ENCODE measurements at places on chromosomes 6 and 20.

DNA sequence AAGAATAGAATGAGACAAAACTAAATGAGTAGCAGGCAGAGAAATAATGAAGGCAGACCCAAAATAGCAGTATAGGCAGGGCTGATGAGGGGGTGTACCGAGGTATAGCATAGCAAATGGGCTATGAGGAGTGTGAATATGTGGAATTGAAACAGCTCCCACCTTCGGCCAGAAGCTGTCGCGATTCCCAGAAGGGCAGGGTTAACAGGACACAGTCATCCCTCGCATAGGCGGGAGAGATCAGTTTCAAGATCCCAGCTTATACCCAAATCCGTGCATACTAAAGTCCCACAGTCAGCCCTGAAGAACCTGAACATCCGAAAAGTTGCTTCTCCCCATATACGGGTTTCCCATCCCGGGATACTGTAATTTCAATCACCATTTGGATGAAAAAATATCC is 82.7 kb downstream of the PTPRK start:
- no peak for DNase-seq

DNA sequence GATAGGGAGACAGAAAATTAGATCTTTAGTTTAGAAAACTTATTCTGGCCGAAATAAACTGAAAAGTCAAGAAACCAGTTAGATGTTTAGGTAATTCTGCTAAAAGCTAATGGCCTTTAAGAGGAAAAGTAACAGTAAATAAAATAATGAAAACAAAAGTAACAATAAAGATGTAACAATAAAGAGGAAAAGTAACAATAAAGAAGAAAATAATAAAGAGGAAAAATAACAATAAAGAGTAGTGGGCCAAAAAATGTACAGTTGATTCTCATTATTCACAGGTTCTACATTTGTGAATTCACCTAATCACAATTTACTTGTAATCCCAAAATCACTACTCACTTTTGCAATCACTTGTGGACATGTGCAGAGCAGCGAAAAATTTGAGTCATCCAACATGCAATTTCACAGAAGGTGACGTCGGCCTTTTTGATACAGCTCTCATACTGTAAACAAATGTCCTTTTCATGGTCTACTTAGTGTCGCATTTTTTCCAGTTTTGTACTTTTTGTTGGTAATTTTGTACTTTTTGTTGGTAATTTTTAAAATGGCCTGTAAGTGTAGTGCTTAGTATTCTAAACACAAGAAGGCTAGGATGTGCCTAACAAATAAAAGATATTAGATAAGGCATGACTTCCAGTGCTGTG is 24.0 kb downstream of the HBS1L start:
- DNase-seq = no peak

DNA sequence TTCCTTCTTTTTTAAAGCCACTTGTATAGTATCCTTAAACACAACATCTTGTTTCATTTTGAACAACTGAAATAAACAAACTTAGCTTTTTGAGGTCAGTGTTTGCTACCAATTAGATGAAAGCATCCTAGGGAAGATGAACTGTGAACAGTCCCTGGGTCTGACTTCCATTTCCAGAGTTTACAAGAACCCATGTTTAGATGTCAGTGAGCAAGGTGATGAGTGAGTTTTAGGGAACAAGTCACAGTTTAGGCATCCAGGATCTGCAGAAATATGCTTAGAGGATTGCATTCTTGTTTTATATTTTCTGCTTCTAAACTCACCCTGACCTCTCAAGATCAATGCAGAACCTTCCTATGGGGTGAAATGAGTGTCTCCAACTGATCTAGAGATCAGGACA is 3.0 kb downstream of the ZC2HC1B start:
- DNase-seq = no peak

GRCh38 chr6:43434001-43434840 is 6.9 kb downstream of the ABCC10 start:
- DNase-seq = no peak

DNA sequence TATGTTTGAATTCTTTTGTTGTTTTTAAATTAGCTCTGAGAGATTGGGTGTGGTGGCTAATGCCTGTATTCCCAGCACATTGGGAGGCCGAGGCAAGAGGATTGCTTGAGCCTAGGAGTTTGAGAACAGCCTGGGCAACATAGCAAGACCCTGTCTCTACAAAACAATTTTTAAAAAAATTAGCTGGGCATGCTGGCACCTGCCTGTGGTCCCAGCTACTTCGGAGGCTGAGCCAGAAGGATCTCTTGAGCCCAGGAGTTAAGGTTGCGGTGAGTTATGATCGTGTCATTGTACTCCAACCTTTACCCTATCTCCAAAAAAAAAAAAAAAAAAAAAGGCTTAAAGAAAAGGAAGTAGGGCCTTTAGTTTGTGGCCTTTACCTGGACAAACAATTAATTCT is 22.9 kb downstream of the DHX35 start:
- no peak for DNase-seq

- peak; percentile 11 for DNase-seq
Measured at GRCh38 chr6:149905911-149906371, 8.0 kb upstream of the RAET1E start.

DNA sequence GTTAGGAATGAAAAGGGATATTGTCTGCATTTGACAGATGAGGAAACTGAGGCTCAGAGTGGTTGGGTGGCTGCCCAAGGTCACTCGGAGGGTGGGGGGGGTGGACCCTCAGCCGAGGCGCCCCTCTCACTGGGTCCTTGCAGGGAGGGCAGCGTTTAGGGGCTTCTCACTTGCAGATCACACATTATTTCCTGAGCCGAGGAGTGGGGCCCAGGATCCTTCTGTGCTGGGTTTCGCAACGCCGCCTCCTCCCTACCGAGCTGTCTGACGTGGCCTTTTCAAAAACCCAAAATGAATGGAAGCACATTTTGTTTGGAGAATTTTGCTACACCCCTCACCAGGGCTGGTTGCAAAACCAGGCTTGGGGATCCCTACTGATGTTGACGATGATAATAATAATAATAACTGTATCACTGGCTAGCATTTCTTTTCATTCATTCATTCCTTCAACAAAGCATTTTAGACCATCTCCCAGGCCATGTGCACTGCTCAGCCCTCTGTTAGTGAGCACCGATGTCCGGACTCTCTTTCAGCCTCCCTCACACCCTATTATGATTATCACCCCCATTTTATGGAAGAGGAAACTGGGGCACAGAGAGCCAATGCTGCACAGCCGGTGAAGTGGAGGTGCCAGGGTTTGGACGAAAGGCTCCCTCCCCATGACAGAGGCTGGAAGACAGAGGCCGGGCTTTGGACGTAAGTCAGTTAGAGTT is 5.2 kb downstream of the DLGAP4 start:
- DNase-seq = no peak

GRCh38 chr6:144578385-144579350 is 293.5 kb downstream of the UTRN start:
- DNase-seq = no peak

GRCh38 chr20:7695051-7695495 is 245.2 kb downstream of the HAO1 start:
- DNase-seq = no peak

GRCh38 chr6:168158980-168159349 is 80.0 kb upstream of the FRMD1 start:
- DNase-seq = no peak

GRCh38 chr6:156280065-156280464 is 497.1 kb upstream of the ARID1B start:
- DNase-seq = peak; percentile 78

DNA sequence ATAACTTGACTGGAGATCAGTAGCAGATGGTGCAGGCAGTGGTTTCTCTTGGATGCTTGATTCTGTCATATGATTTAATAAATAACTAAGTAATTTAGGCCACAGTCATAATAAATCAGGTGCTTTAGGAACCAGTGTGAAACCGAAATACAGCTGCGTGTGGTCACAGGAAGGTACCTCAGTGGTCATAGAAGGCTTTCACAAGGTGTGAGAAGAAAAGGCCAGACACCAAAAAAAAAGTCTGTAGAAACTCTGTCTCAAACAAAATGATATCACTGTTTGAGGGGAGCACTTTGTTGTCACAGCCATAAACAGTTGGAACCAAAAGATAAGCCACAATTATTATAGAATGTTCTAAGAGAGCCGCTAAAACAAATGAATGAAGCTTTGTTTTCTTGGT is 56.5 kb downstream of the ARMC2 start:
- DNase-seq = no peak

DNA sequence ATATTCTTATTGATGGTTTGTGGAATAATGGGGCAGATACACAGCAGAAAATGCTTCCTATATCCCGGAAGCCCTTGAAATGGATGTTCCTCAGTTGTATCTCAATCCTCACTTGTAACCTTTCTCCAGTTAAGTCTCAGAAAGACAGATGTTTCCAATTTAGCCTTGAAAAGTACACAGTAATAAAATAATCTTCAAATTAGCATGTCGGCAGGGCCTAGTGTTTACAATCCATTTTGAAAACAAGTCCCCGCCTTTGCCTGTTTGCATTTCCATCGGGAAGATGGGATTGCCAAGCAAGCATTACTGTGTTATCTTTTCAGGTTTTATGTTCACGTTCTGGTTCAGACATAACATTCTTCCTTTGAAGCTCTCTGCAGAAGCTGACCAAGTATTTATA is 41.5 kb downstream of the SNRNP48 start:
- DNase-seq = no peak

DNA sequence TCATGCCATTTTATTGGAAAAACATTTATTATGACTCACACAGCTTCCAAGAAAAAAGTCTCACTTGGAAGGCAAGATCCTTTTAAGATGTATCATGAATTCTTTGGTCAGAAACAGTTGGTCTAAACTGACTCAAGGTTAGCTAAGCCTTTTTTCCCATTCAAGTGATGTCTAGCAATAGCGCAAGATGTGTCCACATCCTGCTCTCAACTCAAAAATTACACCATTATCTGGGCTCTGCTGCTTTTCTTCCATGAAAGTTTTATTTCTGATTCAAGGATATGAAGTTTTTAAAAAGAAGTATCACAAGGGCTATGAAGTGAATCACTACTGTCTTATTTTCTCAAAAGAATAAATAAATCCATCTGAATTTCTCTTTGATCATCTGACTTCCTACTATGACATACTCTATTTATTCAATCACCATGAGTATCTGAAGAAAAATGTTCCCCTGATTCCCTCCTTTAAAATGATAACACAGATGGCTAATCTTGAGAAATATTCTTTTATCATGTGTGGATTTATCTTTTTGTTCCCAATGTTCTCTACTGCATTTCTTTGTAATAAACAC is 139.2 kb downstream of the AHI1 start:
- no peak for DNase-seq
